ENCODE measurements at places on chromosomes 11 and 22.

DNA sequence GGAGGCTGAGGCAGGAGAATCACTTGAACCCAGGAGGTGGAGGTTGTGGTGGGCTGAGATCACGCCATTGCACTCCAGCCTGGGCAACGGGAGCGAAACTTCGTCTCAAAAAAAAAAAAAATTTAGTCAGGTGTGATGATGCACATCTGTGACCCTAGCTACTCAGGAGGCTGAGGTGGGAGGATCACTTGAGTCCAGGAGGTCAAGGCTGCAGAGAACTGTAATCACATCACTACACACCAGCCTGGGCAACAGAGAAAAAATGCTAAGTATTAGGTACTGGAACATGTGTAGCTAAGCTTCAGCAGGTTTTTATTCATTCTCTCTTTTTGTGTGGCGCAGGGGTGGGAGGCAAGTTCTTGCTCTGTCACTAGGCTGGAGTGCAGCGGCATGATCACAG is 64.2 kb upstream of the SLN start:
- DNase-seq = no peak

DNA sequence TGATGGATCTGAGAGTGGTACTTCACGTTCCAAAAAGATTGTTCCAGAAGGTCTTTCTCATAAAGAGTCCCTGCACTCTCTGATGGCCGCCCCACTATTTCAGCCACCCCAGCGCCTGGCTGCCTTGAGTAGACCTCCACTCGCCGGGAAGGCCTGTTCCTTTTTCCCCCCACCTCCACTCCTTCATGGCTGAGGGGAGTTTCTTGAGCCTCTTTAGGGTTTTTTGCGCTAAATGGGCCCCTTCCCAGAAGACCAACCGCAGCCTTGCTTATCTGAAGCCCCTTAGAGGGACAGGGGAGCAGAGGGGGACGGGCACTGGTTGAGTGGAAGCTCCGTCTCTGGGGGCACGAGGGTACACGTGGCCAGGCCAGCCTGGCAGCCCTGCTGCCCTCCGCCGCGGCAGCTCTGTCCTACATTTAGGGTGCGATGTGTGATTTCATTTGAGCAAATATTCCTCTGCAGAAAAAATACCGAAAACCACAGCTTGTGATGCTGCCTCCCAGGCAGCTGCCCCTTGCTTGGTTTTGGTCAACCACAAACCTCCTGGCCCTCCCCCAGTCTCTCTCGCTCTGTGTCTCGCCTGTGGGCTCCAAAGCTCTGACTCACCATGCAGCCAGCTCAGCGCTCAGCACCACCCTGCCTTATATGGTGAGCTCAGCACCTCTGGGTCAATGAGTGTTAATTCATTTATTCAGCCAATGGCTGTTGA is 88.7 kb downstream of the TP53I11 start:
- no peak for DNase-seq

DNA sequence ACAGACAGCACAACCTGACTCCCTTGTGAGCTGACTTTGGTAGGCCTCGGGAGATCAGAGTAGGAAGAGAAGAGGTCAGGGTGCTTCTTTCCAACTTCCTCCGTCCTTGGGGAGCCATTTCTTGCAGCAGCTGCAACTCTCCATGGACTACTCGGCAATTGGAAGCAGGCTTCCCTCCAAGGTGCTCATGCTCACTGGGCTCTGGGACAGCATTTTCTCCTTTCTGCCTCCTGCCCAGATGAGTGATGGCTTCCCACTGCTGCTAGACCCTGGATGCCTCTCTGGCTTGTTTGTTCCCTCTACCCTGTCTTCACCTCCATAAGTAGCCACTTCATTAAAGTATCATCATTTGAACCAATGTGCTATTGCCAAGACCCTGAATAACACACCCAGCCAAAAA is 8.2 kb upstream of the PRSS23 start:
- no peak for DNase-seq

GRCh38 chr11:6260207-6260726 is 629 bp downstream of the CCKBR start:
- DNase-seq = no peak

DNA sequence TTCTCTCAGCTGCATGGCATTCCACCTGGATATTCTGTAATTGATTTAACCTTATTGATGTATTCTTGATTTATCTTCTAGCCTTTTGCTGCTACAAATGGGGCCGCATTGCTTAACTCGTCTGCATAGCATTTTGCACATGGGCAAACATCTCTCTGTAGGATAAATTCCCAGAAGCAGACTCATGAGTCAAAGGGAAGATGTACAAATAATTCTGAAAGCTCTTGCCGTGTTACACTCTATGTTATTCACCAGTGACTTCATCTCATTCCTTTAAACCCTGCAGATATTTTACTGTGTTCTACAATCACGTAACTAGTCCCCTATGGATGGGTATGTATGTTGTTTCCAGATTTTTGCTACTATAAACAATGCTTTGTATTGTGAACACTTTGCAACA is 112.7 kb downstream of the SEZ6L start:
- no peak for DNase-seq

GRCh38 chr11:128692753-128693415 is 988 bp upstream of the FLI1 start:
- DNase-seq = no peak

- DNase-seq = no peak
Observed at GRCh38 chr11:117172724-117173421, 5.7 kb upstream of the SIDT2 start.

DNA sequence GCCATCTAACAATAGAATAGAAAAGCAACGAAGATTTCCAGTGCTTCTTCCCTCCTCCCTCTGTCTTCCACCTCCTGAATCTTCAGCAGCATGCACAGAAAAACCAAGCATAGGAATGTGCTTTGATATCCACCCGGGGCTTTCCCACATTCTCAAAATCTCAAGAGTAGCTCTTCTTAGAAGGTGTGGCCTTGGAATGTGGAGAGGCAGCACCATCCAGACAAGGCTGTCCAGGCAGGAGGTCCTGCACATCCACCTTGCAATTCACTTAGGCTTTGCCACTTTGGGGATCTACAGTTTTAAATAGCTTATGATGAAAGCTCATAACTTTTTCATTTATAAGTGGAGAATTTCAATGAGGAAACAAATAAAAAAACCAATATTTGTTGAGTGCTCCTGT is 72.9 kb downstream of the KIRREL3 start:
- DNase-seq = no peak
